NCI-H774 (cell line): ENCODE measurements at places on chromosomes 1 and 21.

GRCh38 chr1:66999640-67000400, 54.1 kb downstream of the SLC35D1 start:
- no peak for DNase-seq

- DNase-seq, result no peak
Measured at GRCh38 chr1:216212826-216213225, 210.4 kb downstream of the USH2A start.

- DNase-seq, result no peak
Measured at GRCh38 chr1:245915406-245915805, 591.7 kb downstream of the SMYD3 start.

- no peak for DNase-seq
Measured at GRCh38 chr1:243799908-243800307, 50.1 kb downstream of the AKT3 start.

DNA sequence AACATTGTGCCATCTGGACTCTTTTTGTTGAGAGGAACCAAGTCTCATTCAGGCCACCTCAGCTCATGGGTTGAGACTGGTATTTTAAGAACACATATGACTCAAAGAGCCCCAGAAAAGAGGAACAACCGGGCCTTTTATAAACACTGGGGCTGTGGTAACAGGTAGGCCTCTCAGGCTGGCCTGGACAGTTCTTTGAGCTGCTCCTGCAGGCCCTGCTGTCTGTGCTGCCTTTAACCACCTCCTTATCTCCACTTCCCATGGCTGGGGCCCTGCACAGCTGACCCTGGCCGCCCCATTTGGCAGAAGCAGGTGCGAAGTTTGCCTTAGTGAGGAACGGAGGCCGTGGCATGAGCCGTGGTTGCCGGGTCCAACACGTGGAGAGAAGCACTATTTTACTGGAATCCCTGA, 163.3 kb downstream of the RHOU start:
- DNase-seq, result no peak

- DNase-seq, result no peak
Measured at GRCh38 chr1:86419277-86419903, 4.6 kb upstream of the CLCA2 start.

DNA sequence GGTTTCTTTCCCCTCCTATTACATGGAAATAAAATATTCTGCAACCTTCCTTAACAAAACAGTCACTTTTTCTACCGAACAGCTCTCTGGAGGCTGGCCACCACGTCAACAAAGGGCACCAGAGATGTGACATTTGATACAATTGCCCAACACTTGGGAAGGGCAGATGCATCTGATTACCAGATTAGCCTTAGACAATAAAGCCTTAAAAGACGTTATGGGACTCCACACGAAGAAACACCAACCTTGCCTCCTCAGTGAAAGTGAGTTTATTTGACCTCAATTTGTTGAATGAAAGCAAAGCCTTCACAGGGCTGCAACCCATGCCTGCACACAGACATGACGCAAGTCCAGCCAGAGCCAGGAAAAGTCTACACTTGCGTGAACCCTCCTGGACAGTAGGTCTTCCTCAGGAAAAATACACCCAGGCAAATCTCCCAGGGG, 136.1 kb downstream of the TGFBR3 start:
- DNase-seq, result no peak
